Naive thymus-derived CD8-positive, alpha-beta T cell (primary cell): ENCODE measurements at places on chromosomes 16 and 17. TPM values are rescaled to one million over a fixed set of nuclear protein-coding genes. Genes with fewer than 3 reads are reported as not detected.

The KRT12 gene
- not detected for total RNA-seq

The USP43 gene
- total RNA-seq, result not detected

The SPHK1 gene
- total RNA-seq, result 0.91 TPM

The C16orf86 gene
- total RNA-seq, result 4.7 TPM

The OTOA gene
- not detected for total RNA-seq

The NOD2 gene
- 0.08 TPM for total RNA-seq

GRCh38 chr17:81097134-81097942, 62.4 kb downstream of the BAIAP2 start:
- DNase-seq, result peak; percentile 24

DNA sequence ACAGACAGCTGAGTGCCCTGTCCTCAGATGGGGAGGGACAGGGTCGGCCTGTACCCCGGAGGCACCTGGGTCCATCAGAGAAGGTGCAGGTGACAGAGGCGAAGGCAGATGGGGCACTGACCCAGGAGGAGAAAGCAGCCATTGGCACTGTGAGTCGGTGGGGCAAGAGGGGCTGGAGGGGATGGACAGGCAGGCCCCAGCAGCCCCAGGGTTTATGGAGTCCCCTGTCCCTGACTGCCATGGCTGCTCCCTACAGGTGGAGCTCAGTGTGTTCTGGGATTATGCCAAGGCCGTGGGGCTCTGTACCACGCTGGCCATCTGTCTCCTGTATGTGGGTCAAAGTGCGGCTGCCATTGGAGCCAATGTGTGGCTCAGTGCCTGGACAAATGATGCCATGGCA, 32.1 kb downstream of the ANKRD40 start:
- DNase-seq, result no peak

- no peak for DNase-seq
Measured at GRCh38 chr16:49838441-49839016, 17.4 kb downstream of the ZNF423 start.

DNA sequence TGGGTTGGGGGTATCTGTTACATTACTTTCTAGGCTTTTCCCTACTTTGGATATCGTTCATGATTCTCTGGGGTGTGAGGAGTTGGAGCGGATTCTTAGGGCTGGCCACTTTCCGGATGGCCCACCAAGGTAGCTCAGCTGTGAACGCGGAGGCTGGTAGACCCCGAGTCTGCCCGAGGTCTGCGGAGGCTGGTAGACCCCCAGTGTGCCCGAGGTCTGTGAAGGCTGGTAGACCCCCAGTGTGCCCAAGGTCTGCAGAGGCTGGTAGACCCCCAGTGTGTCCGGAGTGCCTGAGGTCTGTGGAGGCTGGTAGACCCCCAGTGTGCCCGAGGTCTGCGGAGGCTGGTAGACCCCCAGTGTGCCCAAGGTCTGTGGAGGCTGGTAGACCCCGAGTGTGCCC, 99.2 kb upstream of the ZNF469 start:
- DNase-seq, result no peak

DNA sequence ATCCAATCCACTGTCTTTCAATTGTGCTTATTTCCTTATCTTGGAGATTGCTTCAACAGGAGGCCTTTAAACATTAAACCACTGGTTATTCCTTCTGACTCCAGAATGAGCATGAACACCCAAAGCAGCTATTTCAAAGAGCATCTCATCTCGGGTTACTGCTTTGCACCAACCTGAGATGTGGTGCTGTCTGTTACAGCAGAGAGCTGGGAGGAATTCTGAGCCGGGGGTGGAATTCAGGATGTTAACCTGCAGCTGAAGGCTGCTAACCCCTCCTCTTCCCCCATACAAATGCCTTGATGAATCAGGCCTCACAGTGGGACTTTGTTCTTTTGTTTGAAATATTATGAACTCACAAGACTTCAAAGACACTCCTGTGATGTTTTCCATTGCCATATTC, 113.1 kb downstream of the SHISA9 start:
- DNase-seq, result no peak

- DNase-seq, result no peak
Measured at GRCh38 chr16:73210084-73210483, 162.2 kb upstream of the ZFHX3 start.

DNA sequence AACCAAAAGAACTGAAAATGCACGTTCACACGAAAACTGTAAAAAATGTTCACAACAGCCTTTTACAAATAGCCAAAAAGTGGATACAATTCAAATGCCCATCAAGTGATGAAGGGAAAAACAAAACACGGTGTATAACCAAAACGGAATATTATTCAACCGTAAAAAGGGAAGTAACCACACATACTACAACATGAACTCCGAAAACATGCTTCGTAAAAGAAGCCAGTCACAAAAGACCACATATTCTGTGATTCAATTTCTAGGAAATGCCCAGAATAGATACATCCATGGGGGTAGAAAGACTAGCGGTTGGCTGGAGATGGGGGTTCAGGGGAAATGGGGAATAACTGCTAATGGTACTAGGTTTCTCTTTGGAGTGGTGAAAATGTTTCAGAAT, 81.5 kb upstream of the TRAP1 start:
- DNase-seq, result no peak

DNA sequence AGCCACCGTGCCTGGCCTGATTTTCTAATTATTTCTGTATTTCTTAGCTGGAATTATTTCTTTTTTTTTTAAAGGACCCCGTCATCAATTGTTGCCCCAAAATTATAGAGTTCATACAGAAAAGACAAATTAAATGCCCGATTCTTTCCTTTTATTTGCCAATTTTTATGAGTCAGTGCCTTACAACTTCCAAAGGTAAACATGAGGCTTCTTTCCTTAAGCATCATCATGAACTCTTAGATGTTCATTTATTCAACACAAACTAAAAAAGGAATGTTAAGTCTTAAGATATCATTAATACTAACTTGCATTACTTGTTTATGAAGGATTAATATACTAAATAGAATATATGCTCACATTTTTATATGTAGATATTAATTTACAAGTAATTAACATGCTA, 7.2 kb upstream of the ARHGDIA start:
- no peak for DNase-seq

- no peak for DNase-seq
Measured at GRCh38 chr16:11386791-11387546, 41.7 kb downstream of the RMI2 start.

- no peak for DNase-seq
Measured at GRCh38 chr16:11152677-11153331, 103.2 kb downstream of the SOCS1 start.

DNA sequence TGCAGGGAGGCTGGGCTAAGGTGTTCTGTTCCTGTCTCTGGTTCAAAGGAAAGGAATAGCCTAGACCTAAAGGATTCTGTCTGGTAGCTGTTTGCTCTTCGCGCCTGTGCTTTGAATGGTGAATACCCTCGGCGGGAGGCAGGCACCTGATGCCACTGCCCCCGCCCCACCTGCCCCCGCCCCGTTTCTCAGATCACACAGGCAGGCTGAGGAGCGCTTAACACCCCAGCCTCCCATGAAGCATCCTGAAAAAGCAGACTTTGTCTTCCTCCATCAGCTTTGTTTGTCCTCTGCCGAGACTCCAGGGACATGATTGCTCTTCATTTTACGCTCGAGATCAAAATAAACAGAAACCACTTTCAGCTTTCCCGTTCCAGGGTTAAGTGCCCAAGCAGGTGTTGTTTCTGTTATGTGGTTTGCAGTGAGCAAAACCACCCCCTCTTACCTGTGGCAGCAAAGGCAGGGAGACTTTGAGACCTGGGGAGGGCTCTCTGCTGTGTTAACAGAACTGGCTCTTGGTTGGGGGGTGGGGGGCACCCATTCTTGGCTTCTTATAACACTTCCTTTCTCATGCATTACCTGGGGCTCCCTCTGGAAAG, 452.1 kb downstream of the WWOX start:
- no peak for DNase-seq

GRCh38 chr16:68563631-68564381, 24.7 kb downstream of the ZFP90 start:
- DNase-seq, result no peak

- no peak for DNase-seq
Measured at GRCh38 chr16:67868290-67868689, 4.6 kb upstream of the EDC4 start.

DNA sequence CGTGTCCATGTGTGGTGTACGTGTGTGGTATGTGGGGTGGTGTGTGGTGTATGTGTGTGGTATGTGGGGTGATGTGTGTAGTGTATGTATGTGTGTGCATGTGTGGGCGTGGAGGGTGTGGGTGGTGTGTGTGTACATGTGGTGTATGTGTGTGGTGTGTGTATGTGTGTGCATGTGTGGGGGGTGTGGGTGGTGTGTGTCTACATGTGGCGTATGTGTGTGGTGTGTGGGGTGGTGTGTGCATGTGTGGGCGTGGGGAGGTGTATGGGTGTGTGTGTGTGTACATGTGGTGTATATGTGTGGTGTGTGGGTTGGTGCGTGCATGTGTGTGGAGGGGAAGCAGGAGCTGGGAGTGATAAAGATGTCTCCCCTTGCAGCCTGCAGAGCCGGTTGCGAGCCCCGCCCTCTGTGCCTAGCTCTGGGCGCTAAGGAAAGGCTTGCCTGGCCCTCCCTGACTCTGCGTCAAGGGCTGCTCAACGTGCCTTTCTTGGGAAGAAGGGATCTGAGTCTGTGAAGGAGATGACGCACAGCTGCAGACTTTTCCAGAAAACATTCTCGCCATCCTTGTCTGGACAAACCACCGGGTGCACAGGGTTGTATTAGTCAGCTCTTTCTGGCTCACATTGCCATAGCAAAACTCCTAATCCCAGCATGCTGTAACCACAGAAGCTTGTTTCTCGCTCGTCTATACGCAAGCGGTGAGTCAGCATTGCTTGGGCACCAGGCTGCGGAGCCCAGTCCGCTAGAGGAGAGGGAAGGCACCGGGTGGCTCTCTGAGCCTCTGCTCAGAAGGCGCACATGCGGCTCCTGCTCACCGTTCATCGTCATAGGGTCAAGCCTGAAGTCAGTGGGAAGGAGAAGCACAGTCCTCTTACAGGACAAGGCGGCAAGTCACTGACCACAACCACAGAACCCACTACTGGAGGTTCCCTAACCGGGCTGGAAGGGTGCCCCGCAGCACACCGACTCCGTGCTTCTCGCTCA, 2.0 kb upstream of the CD300H start:
- DNase-seq, result no peak

- no peak for DNase-seq
Measured at GRCh38 chr17:74749279-74750038, 1.0 kb downstream of the NHERF1 start.

DNA sequence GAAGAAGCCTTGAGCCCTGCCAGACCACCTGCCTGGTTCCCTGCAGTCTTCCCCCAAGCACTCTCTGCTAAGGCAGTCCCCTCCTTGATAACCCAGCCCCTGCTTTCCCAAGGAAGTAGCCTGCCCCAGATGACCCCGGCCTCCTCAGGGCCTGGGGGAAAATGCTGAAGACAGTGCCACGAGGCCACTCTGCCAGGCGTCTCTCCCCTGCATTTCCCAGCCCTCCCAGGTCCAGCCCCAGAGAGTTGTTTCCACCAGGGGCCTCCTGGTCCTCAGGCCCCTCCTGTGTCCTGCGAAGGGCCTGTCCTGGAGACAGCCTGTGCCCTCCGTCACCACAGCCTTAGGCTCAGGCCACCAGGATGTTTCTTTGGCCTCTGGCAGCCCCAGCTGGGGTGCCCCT, 96.4 kb downstream of the CCDC182 start:
- DNase-seq, result no peak

DNA sequence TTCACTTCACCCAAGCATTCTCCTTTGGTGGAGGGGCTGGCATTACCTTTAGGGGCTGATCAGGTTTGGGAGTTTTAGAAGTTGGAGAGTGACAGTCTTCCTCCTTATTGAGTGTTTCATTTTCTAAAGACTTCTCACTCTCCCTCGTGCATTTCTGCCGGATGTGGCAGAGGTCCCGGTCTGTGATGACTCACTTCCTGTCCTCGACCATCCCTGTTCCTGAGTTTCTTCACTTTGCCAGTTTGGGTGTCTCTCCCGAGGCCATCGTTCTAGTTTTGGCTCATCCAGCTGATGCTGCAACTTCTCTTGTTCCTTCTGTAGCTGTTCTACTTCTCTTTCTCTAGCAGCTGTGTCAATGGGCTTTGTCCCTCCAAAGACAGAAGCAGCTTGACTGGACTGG, 104.3 kb downstream of the PHKB start:
- DNase-seq, result no peak

DNA sequence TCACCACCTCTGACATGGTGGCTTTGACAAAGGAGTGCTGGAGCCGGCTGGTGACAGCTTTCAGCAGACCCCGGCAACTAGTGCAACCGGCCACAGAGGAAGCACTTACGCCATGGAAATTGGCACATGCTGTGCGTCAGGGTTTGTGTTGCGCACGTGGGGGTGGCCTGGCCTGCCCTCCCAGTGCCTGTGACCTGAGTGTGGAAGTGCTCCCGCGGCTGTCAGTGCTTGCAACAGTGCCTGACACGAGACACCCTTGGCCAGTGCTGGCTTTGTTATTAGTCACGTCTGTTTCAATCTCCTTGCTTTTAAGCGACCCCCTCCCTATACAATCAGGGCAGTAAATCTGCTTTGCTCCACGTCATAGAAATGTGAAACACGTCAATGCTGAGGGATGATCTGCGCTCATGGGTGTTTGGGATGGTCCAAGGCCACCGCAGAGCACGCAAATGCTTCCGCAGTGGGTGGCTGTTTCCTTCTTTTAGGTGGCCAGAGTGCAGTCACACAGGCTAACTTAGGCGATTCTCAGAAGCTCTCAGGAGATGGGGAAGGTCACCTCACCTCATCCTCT, 64.3 kb downstream of the PGS1 start:
- DNase-seq, result no peak

DNA sequence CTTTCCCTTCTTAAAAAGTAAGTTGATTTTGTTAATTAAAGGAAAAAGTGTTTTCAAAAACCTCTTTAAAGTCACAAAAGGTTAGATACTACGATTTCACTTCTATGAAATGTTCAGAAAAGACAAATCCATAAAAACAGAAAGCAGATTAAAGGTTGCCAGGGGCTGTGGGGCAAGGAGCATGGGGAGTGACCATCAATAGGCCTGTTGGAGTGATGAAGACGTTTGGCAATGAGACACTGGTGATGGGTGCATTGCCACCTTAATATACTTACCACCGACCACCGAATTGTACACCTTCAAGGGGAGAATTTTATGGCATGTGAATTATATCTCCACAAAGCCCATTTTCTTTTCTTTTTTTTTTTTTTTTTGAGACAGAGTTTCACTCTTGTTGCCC, 19.2 kb downstream of the KIFC3 start:
- DNase-seq, result no peak
